ENCODE measurements at places on chromosomes 11 and 22.
A peak's percentile ranks its signal among the peaks of the same experiment; 100 is the strongest.

- no peak for DNase-seq
Measured at GRCh38 chr22:49270595-49271368, 556.9 kb downstream of the BRD1 start.

DNA sequence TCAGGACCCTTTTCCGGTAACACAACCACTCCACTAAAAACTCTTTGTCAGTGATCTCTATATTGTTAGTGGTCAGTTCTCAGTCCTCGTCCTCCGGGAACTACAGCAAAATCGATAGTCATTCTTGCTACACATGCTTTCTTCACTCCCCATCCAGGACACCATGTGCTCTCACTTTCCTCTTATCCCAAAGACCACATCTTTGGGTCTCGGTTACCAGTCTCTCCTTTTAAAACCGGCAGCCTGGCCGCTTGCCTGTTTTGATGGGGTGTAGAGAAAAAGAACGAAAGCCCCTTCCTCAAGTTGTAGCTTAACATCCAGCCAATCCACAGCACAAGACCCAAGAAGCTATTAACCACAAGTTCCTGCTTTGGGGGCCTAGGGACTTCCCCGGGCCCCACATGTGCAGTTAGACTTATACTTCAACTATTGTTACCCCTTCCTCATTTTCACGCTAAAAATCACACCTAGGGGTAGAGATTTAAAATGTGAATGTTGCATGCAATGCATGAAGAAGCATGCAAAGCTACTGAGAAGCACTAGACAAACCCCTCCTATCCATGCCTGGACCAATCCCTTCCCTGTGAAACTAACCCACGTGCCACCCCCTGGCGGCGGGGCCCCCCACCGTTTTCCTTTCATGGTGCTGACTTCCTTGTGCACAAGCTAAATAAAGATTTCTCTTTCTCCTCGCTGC is 1.5 kb upstream of the TOLLIP start:
- DNase-seq: no peak

- DNase-seq: peak; percentile 33
Measured at GRCh38 chr22:45994491-45995404, 17.8 kb upstream of the WNT7B start.

DNA sequence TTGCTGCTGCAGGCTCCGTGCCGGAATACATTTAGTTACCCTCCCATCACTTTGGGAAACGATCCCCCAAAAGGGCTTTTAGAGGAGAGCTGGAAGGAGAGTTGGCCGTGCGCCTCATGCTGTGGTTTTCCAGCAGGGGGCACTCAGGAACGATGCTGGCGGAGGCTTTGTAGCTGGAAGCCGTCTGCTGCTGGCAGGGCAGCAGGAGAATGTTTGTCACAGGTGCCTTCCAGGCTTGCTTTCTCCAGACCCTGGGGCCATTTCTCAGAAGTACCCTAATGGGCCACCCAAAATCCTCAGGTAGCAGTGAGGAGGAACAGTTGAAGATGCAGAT is 30.0 kb upstream of the CABP7 start:
- DNase-seq: no peak

DNA sequence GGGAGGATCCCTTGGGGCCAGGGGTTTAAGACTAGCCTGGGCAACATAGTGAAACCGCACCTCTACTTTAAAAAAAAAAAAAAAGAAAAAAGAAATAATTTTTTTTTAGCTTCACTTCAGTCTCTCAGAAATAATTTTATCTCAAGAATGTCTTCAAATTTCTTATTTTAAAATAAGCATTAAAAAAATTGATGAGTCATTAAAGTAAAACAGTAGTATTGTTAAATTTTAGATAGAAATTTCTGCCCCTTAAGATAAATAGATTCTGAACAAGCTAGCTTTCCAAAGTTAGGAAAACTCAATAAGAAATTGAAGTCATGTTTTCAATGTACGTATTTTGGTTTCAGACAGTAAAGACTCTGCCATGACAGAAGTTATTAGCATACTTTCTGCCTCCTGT is 7.7 kb upstream of the PACS1 start:
- no peak for DNase-seq

GRCh38 chr11:9037963-9038362 is 34.2 kb upstream of the NRIP3 start:
- no peak for DNase-seq

DNA sequence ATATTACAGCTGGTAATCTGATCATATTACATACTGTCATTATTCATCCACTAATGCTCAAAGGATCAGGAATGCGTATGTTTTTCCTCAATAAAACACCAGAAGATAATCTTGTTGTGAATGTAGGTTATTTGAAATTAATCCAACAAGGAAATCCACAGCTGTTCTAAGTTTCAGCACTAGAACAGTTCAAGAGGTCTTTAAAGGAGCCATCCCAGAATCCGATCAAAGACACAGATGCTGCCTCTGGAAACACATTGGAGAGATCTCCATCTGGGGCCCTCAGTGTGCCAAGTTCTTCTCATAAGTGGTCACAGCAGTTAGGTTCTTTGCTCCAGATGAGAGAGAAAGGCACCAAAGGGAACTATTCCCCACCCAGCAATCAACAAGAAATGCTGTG is 1955.1 kb upstream of the RAG2 start:
- no peak for DNase-seq

DNA sequence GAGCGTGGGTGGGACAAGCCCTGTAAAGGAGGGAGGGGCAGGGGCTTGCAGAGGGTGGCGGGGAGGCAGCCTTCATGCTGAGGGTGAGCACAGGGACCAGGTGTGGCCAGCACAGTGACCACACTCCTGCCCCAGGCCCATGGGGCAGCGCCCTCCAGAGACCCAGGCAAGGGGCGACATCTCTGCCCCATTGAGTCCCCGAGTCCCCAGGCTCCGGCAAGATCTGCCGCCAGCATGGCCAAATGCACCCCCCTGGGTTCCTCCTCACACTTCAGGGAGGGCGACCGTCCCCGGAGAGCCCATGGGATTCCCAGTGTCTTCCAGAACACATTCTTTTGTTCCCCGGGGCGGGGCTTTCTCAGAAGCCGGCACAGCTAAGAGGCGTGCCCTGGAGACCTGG is 362.5 kb downstream of the TBC1D22A start:
- DNase-seq: no peak

GRCh38 chr22:24420072-24420976 is 7.1 kb upstream of the ADORA2A start:
- no peak for DNase-seq

- no peak for DNase-seq
Measured at GRCh38 chr22:38017272-38017920, 33.0 kb upstream of the SOX10 start.

DNA sequence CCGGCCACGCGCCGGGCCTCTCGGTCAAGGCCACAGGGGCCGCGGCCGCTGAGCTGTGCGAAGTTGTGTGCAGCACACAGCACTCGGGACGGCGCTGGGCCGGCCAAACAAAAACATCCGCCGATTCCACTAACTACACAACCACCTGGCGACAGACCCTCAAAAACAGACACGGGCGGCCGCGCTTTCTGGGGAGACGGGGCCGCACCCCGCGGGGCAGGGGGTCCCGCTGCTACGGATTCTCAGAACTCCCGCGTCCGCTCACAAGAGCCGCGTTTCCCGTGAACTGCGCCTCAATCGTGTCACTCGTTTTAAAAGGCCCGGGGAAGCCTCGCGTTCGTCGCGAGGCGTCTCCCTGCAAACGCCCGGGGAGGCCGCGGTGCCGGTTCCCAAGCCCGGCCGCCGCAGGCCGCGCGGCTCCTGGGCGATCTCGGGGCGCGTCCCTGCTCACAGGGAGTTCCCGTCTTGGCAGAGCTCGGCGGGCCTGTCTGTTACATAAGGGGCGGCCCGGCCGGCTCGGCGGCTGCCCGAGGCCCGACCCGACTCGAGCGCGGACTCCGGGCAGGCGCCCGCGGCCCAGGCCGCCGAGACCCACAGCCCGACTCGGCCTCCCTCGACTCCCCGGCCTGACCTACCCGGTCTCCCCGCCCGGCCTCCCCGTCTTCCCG is 936 bp downstream of the BRD1 start:
- no peak for DNase-seq

DNA sequence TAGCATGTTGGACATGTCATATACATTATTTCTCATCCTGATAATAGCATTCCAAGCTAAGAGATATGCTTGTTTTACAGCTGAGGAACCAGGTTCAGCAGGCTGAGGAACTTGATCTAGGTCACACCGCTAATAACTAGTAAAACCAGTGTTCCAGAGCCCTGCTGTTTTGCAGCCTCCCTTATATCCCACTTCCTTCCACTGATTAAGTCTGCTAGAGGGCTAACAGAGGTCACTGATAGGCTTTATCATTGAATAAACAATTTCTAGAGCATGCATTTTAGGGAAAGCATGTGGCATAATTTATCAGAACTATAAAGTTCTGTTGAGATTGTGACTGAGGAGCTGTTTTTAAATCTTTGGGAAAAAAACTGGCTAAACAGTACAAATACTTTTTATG is 54.0 kb downstream of the UVRAG start:
- no peak for DNase-seq

DNA sequence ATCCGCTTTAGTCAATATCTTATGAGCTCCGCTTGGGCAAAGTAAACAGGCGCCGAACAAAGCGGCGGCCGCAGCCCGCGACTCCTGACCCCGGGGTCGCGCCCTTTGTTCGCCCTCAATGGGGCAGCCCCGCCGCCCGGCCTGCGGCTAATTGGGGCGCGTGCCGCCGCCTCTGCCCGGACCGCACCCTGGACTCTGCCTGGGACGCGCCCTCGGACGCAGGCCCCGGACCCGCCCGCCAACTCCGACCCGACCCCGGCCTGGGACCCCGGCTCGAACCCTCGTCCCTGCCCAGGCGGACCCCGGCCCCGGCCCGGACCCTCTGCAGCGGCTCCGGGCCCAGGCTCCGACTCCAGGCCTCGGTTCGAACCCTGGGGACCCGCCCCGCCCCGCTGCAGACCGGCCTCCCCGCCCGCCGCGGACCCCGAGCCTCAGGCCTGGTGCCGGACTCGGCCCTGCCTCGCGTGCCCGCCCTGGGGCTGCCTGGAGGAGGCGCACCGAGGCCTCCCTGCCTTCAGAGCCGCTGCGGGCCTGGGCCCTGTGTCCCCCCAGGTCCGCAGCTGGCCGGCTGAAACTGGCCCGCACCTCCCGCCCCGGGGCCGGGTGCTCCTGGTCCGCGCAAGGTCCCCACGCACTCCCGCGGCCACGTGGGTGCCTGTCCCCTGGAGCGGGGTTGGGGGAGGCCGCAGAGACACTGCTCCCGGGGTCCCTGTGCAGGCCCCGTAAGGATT is 84.7 kb upstream of the WNT7B start:
- DNase-seq: no peak

GRCh38 chr11:58745705-58746364 is 14.1 kb upstream of the GLYAT start:
- DNase-seq: no peak

- no peak for DNase-seq
Measured at GRCh38 chr11:83456566-83456965, 170.4 kb upstream of the CCDC90B start.

Measured in stimulated activated CD4-positive, alpha-beta T cell treated with anti-CD3 and anti-CD28 coated beads, TNF-alpha, amount 100 ng/mL, for 1 hour (primary cell).